ENCODE measurements at places on chromosomes 6 and 20.

DNA sequence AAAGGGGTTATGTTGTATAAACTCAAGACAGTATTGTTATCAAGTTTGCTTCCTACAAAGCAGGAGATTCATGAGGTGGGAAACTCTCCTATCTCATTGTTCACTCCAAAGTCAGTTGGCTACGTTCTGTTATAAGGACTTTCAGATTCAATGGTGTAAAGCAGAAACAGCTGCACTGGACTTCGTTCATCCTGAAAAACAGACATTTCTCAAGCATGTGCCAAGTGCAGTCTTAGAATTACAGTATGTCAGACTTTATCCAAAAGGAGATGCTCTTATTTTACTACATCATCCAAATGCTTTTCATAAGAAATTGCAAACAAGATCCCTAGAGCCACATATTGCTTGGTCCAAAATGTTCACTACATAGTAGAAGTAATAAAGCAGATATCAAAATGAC is 14.9 kb downstream of the COL21A1 start:
- DNase-seq = no peak

- DNase-seq = no peak
Observed at GRCh38 chr6:163459536-163459935, 45.0 kb downstream of the QKI start.

GRCh38 chr6:159899994-159900745 is 9.4 kb downstream of the MAS1 start:
- no peak for DNase-seq

DNA sequence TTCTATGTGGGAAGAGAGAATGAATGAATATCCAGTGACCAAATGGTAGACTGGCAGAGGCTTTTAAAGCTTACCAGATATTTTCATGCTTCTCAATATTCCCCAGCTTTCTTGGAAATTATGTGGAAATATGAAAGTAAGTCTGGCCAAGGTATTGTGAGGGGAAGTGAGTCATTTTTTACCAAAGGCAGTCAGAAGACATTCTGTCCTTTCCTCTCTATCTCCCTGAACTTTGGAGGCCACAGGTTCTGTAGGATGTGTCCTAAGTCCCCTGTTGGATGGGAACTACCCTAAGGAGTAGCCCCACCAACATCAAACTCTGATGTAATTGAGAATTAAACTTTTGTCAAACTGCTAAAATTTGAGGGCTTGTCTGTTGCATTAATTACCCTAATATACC is 593.8 kb upstream of the NRSN1 start:
- no peak for DNase-seq

- no peak for DNase-seq
Observed at GRCh38 chr6:53679446-53679933, 13.9 kb upstream of the KLHL31 start.

DNA sequence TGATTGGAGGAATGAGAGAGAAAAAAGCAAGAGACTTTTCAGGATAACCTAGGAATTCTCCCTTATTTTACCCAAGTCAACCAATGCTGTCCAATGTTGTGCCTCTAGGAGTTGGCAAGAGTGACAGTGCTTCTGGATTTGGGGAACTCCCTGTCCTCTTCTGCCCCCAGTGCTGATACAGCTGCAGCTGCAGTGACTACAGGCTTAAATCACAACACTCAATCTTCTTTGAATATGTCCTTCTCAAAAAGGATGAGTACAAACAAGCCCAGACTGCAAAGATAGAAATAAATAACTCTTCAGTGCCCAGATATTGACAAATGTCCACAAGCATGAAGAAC is 141.0 kb upstream of the COL21A1 start:
- no peak for DNase-seq

GRCh38 chr6:115887891-115888290 is 172.8 kb downstream of the FRK start:
- no peak for DNase-seq

DNA sequence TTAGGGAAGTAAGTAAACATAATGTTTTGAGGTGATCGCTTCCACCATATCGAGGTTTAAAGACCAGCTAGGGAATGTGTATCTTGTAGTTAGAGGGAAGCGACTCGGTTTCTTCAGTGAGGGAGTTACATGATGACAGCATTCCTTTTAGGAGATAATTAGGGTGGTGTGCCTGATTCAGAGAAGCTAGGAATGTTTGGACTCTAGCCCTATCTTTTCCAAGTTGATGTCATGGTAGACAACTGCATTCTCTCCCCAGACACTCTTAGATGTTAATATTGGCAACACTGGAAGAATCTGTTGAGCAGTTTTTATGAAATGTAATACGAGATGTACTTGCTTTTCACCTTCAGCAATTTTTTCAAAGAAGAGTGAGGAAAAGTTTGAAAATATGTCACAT is 12.9 kb upstream of the HIVEP1 start:
- DNase-seq = no peak

DNA sequence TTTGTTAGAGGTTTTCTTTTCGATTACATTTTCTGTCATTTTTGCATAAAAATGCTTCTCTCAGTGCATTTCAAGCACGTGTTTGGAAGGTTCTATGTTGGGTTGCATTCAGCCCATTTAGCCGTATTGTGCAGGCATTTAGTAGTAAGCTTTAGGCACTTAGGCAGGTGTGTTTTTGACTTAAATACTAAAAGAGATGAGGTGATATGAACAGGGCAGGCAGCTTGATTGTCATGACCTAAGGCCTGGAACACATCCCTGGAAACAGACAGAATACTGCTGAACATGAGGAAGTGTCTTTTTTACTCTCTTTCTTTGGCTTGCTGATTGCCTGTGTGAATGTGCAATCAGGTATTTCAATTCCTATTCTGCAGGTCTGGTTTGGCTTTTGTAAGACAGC is 610.5 kb upstream of the MAN1A1 start:
- no peak for DNase-seq

GRCh38 chr20:6852478-6852877 is 85.0 kb downstream of the BMP2 start:
- DNase-seq = no peak

- no peak for DNase-seq
Observed at GRCh38 chr6:13535306-13535705, 39.1 kb upstream of the SIRT5 start.

GRCh38 chr20:4476903-4477500 is 244.7 kb upstream of the PRND start:
- DNase-seq = no peak

DNA sequence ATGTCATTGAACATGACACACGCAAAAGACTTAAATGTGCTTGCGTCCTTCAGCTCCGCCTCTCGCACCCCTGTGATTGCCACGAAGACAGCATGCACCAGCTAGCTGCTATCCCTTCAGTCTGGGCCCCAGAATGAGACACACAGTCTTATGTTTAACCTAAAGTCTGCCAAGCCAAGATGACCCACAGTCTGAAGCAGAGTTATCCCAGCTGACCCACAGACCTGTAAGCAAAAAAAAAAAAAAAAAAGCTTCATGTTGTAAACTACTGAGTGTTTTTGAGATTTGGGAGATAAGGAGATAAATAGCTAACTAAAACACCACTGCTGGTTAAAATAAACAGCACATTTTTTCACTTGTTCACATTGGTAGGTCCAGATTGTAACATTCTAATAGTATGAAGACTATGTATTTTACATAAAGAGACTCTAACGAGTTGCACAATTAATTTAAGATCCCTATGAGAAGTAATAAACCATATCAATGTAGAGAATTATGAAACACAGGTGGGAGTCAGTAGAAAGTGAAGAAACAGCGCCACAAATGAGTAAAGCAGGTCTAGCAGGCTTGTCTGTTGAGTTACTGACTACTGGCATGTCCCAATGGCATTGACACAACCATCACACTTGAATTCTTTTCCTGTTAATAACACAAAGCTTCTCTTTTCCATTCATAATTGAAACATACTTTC is 47.4 kb upstream of the CCDC28A start:
- DNase-seq = no peak

DNA sequence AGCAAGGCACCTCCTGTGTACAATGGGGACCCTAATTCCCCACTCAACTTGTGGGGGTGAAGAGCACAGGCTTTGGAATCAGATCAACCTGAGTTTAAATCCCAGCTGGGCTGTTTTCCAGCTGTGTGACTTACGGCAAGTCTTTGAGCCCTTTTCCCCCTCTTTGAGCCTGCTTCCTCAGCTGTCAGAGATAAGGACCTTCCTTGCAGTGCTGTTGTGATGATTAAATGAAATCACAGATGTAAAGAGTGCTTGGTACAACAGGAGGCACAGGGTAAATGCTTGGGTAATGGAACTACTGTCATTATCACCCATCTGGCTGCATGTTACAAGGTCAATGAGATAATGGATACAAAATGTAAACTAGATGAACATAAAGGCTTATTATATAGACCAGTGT is 3.2 kb downstream of the SNX21 start:
- DNase-seq = no peak

DNA sequence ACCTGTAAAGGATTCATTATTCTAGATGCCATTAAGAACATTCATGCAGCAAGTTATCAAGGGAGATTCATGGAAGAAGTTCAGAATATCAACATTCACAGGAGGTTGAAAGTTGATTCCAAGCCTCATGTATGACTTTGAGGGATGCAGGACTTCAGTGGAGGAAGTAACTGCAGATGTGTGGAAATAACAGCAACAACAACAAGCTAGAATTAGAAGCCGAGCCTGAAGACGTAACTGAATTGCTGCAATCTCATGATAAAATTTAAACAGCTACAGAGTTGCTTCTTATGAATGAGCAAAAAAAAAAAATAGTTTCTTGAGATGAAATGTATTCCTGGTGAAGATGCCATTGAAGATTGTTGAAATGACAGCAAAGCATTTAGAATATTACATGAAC is 73.3 kb upstream of the NXT1 start:
- DNase-seq = no peak

DNA sequence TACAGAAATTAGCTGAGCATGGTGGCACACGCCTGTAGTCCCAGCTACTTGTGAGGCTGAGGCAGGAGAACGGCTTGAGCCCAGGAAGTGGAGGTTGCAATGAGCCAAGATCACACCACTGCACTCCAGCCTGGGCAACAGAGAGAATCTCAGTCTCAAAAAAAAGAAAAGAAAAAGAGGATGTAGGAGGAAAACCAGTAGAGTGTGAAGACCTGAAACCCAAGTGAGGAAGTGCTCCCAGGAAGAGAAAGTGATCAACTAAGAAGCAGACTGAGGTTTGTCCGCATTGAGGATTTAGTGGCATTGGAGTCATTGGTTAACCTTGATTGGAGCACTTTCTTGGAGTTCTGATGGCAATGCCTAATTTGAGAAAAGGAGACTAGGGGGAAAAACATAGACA is 20.6 kb upstream of the TASP1 start:
- no peak for DNase-seq

- DNase-seq = no peak
Observed at GRCh38 chr6:144353871-144354314, 68.8 kb downstream of the UTRN start.

DNA sequence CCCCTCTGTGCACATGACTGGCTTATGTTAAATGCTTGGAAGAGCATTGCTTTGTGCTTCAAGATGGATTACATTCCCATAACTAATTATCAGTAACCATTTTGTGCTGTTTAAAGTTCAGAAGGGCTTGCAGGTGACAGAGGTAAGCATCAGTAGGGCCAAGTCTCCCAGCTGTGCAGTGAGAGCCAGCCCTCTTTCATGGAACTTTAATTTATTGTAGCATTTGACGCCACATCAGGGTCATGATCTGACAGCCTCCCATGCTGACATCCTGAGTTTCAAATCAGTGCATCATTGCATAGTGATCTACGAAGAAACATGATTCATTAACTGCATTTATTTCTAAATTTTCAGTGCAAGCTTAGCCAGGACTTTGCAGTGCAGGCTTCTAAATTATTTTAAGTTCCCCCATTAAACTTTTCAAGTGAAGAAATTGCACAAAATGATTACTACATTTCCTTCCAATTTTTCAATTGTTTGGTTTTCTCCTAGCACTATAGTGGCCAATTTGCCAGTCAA is 380.9 kb downstream of the UTRN start:
- no peak for DNase-seq

DNA sequence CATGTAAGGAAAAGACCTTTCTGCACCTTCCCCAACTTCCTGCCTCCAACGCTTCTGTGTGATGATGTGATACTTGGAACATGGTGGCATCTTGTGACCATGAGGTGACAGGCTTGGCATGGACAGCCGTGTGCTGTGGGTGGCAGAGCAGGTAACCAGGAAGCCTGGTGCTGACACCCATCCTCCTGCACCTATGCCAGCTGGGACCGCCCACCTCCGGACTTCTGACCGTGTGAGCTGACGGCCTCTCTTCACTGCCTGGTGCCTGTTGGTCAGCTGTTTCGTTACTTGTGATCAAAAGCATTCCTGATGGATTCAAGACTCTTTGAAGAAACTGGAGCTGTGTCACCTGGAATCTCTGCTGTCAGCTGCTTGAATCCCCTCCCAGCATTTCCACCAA is 70.3 kb downstream of the TMEM242 start:
- DNase-seq = no peak

GRCh38 chr6:143357561-143358255 is 92.8 kb downstream of the ADAT2 start:
- DNase-seq = no peak

DNA sequence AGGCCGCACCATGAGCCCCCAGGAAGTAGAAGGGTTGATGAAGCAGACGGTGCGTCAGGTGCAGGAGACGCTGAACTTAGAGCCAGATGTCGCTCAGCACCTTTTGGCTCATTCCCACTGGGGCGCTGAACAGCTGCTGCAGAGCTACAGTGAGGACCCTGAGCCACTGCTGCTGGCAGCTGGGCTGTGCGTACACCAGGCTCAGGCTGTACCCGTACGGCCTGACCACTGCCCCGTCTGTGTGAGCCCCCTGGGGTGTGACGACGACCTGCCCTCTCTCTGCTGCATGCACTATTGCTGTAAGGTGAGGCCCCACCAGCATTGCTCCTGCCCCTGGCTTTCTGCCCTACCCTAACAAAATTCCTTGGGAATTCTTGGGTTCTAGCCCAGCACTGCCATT is 13.1 kb downstream of the DNPH1 start:
- DNase-seq = no peak

- no peak for DNase-seq
Observed at GRCh38 chr20:62956387-62957135, 4.1 kb downstream of the SLC17A9 start.

DNA sequence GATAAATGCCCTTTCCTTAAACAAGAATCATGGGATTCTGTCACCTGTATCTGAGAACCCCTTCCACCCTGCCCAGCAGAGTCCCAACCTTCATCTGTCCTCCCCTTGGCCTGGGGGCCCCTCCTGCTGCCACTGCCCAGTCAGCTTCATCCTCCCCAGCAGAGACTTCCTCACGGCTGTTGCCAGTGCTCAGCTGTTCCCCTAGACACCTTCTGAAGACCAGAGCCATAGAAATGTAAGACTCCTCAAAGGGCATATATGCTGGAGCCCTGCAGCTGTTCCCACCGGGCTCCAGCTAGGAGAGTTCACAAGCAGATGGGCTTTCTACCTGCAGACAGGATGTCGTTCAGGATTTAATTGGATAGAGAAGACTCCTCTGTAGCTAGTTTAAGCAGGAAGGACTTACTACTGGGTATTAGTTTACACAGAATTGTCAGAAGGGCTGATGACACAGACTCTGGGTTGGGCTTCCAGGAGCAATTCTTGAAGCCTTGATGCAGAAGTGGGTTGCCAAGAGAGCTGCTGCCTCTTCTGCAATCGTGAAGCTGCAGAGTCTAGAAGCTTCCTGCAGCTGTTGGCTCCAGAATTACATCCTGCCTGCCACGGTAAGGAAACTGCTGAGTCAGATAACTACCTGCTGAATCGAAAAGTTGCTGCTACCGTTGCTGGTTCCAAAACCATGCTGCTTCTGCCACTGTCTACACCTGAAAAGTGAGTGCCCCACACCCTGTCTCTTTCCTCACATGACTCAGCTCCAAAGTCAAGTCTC is 57.1 kb upstream of the MLN start:
- DNase-seq = no peak

- DNase-seq = no peak
Observed at GRCh38 chr6:162814426-162814973, 86.7 kb downstream of the PACRG start.

Measured in stimulated activated CD4-positive, alpha-beta T cell treated with anti-CD3 and anti-CD28 coated beads, TNF-alpha, amount 100 ng/mL, for 48 hours (primary cell).